ENCODE measurements at places on chromosomes 3 and 15.

DNA sequence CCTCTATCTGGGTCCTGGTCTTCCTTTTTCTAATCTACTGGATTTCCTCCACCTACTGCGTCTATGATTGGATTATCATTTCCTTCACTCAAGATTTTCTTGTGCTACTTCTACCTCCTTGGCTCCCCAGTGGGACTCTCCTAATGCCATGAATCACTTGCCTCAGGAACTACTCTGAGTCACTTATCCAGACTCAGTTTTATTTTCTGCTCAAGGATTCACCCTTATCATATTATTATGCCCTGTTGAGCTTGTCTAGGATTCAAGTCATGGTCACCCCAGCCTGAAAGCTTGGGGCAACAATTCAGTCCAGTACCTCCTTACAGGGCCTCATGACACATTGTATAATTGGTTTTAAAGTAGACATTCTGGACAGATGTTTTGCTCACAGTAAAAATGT is 968.1 kb downstream of the ROBO1 start:
- DNase-seq = no peak

DNA sequence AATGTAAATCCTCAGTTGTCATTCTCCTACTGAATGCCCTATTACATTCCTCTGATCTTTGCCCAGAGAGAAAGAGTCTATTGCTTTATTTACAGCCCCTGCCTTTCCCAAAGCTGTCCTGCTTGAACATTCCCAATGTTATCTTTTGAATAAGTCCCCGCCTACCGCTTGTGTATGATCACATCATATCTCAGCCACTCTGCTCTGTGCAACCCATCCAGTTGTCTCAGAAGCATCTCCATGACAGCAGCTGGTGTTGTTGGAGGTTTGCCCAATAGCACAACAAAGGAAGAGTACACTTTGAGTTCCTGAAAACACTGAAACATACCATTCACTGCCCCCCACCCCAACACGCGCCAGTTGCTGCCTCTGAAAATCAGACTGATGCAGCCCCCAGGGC is 22.0 kb upstream of the FAM3D start:
- DNase-seq = no peak

DNA sequence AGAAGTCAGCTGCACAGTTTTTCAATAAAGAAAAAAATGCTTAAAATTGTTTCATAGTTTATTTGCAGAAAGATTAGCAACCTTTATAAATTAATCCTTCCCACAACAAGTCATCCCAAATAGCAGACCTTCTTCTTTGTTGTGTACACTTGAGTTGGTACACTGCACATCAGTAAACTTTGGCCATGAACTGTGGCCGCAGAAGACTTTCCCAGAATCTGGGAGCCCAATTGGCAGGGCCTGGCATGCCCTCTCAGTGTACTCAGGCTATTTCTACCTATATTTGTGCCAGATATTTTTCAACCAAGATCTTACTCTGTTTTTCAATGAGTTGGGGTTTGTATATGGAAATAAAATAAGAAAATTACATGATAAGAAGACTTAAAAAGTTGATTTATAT is 133.1 kb downstream of the DIPK2A start:
- DNase-seq = no peak

GRCh38 chr3:37535526-37536432 is 325.9 kb upstream of the CTDSPL start:
- DNase-seq = no peak

DNA sequence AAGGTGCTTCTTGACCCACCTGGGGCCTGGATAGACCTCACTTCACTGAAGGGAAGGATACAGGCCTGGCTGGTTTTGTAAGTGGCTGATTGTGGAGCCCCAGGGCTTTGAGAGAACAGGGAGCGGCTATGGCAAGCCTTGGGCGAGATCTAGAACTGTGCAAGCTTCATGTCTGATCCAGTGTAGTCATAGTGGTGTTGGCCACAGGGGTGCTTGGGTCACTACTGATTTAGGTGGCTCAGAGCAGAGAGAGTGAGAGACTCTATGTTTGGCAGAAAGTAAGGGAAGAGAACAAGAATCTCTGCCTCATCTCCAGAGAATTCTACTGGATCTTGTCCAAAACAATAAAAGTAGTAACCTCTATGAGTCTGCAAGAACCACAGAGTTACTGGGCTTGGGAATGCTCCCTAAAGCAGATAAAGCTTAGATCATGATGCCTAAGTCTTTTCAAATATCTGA is 394.2 kb upstream of the EPHA3 start:
- DNase-seq = no peak

DNA sequence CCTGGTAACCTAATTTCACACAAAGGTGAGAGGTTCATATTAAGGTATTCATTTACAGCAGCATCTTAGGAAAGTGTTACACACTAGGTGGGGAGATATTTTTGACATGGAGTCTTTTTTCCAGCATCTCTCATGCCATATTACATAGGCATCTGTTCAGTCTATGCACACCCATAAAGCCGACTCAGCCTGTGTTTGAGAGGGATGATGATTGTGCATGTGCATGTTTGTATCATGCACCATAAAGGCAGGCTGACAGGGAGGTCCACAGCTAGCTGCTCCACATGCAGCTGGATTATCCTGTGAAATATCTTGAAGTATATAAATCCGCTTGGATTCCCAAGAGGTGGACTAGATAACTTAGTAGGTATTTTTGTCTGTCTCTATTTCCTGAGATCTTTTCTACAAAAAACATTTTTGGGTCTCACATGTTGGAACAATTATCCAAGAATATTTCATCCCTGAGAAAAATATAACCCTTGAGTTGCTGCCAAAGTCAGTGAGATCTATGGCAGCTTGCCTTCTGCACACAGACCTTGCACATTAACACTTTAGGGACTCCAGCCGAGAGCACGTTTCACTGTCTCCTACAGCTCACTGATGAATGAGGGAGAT is 288.4 kb upstream of the DPH6 start:
- DNase-seq = no peak

DNA sequence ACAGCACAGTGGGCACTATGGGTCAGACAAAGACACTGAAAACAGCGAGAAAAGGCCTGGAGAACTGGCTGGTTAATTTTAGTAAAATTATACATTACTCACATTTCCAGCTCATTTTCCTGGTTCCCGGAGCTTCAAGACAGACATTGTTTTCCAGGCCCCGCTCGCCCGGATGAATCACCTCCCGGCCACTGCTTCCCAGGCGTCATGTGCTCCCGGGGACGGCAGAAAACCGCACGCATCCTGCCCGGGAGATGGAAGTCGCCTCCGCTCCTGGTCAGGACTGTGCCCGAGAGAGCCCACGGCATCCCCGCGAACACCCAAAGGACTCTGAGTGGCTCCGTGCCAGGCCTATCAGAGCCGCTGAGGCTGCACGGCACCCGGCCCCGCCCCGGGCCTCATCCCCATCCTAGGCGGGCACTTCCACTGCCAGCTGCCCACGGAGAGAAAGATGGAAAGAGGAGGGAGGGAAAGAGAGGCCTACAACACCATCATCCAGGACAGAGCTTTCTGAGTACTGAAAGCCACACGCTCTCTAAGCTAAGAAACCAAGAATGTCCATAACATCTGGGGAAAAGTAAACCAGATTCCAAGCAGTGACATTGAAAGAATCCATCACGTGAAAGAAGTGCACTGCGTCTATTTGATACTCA is 75.1 kb downstream of the VGLL4 start:
- DNase-seq = peak; percentile 85

DNA sequence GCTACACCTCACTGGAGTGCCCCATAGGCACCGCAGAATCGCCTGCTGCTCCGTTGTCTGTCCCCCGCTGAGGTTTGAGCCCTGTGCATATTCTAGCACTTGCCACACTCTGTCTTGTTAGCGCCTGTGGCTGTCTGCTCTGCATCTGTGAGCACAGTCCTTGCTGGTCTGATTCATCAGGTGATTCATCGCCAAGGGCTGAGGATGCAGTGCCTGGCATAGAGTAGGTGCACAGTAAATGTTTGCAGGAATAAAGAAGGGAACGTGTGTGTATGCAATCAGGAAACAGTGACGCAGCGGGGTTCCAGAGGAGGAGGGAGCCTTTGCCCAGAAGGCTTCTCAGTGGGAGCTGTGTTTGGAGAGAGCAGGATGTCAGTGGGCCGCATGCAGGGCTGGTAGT is 124.0 kb upstream of the PLXNA1 start:
- peak; percentile 46 for DNase-seq

- no peak for DNase-seq
Measured at GRCh38 chr15:48865370-48866079, 12.4 kb upstream of the EID1 start.

- no peak for DNase-seq
Measured at GRCh38 chr3:8538913-8539312, 37.3 kb downstream of the LMCD1 start.

DNA sequence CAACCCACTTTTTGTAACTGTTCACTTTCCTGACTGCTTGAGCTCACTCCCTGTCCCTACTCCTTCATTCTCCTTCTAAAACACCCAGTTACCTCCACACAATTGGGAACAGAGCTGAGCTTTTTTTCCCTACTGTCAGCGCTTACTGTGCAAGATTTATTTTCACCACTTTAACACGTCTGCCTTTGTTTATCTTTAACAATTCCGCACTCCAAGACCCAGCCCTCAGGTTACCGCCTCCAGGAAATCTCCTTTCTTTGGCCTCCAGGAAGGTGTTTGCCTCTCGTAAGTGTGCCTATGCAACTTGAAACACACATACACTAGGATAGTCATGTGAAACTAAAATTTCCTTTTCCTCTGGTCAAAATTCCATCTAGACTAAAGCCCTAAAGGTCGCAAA is 271.9 kb upstream of the TPRG1 start:
- no peak for DNase-seq

GRCh38 chr3:21170964-21171363 is 580.0 kb downstream of the ZNF385D start:
- no peak for DNase-seq

- DNase-seq = no peak
Measured at GRCh38 chr3:87132801-87133200, 94.3 kb upstream of the CHMP2B start.

DNA sequence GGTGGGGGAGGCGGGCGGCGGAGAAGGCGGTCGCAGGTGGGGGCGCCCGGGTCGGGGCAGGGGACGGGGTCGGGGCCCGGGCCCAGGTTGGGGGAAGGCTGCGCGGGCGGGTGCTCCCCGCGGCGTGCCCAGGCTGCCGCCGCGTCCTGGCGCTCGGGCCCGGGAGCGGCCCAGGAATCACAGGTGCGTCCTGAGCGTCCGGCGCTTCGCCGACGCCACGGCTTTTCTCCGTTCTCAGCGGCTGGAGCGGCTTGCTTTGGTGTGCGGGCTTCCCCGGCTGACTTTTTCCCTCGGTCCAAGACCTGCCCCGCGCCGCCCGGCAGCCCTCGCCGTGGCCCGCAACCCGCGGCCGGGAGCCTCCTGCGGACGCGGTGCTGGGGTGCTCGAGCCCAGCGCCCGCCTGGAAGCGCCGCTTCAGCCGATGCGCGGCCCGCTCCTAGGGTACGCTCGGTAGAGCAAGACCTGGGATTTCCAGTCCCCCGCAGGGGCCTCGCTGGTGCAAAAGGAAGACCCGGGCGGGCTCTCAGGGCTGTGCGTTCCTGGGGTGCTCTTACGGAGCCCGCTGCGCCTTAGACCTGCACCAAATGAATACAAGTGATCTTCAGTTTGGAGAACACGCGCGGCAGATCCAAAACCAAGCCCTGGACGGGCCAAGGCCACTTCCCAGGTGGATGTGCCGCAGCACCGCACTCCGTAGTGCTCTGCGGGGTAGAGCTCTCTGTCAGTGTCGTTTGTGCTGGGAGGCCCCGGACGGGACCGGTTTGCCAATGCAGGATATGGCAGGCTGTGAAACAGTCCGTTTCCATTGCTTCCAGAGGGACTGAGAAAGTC is 639 bp downstream of the NIPA1 start:
- DNase-seq = no peak

- no peak for DNase-seq
Measured at GRCh38 chr15:42239528-42240182, 31.6 kb upstream of the VPS39 start.

DNA sequence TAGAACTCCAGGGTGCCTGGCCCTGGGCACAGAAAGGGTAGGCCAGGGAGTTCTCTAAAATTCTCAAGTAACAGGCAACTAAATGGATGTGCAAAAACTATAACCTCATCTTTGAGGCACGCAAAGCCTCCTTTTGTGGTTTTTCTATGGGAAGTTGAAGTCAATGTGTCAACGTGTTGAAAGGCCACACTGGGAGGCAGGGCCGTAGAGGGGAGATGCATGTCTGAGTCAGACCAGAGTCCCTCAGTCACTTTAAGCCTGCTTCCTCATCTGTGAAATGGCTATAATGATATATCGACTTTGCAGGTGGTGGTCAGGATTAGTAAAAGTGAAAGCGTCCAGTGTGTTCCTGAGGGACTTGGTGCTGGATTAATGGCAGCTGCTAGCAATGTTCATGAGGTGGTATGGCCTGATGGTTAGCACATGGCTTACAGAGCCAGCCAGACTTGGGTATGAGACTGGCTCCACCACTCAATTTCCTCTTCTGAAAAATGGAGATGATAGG is 17.0 kb downstream of the TGM5 start:
- DNase-seq = no peak

- DNase-seq = no peak
Measured at GRCh38 chr15:101521591-101521990, 32.1 kb upstream of the PCSK6 start.

- no peak for DNase-seq
Measured at GRCh38 chr3:147640781-147641180, 231.6 kb downstream of the ZIC1 start.

DNA sequence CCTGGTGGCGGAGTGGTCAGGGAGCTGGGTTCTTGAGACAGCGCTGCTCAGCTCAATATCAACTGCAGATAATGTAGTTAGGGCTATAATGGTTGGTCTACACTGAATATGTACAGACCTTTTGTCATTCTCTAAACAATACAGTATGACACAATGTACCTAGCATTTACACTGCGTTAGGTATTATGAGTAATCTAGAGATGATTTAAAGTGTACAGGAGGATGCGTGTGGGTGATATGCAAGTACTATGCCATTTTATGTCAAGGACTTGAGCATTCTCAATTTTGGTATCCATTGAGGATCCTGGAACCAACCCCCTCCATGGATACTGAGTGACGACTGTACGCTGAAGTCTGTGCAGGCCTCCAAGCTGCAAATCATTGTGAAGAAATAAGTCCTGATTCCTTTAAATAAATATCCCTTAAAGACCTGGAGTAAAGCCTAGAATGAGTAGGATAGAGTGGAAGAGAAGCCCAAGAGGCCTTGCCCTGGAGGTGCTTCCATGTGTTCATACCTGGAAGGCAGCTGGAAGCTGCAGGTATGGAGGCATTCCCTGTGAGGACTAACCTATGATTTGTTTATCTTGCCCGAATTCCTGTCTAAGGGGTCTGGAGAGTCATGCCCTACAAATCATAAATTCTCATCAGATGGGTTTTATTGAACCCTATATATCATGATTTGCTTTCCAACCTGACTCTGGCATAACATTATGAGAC is 15.7 kb upstream of the RTP1 start:
- no peak for DNase-seq

DNA sequence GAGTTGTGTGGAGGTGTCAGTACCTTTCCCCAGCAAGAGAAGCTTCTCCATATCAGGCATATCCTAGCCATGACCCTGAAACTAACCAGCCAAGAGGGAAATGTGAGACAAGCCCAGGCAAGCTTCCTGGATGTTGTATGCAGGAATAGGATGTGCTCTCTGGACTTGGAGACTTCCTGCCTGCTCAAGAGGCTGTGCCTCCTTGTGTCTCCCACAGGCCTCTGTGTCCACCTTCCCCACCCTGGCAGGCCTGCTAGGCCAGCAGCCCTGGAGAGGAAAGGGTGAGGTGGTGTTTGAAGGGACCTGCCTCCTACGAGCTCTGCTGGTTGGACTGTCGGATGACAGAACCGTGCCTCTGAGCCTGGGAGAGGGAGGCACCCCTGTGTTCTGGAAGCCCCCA is 2.1 kb upstream of the DYNLT2B start:
- no peak for DNase-seq
